Fibroblast of lung (primary cell): ENCODE measurements at places on chromosomes 4 and X. TPM values are rescaled to one million over a fixed set of nuclear protein-coding genes. Genes with fewer than 3 reads are reported as not detected.

Gene ETDA
- polyA plus RNA-seq = not detected in 2 replicates

Gene CLIC2
- 3.3 and 6.3 TPM in 2 replicates for polyA plus RNA-seq

Gene CCNI
- polyA plus RNA-seq = 214 and 216 TPM in 2 replicates

Gene CCDC120
- polyA plus RNA-seq = 0.52 and 0.55 TPM in 2 replicates

Gene BBS7
- 22.7 and 24.4 TPM in 2 replicates for polyA plus RNA-seq

Gene NLRP2B
- not detected in 2 replicates for polyA plus RNA-seq

Gene ARMCX1
- 46.7 and 53.0 TPM in 2 replicates for polyA plus RNA-seq

DNA sequence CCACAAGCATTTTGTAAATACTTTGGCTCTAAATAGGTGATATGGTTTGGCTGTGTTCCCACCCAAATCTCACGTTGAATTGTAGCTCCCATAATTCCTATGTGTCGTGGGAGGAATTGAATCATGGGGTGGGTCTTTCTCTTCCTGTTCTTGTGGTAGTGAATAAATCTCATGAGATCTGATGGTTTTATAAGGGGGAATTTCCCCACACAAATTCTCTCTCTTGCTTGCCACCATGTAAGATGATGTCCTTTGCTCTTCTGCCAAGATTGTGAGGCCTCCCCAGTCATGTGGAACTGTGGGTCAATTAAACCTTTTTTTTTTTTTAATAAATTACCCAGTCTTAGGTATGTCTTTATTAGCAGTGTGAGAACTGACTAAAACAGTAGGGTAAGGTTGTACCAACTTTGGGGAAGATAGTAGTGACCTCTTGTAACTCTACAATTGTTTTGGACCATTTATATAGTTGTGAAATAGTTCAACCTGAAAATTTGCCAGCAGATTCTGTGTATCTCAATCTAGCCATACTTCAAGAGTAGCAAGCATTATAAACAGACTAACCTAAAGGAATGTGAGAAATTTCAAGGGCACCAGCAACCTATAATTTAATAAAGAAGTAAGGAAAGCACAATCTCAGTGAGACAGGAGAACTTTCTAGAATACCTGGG, 727.8 kb downstream of the GRID2 start:
- peak; percentile 14 for DNase-seq

DNA sequence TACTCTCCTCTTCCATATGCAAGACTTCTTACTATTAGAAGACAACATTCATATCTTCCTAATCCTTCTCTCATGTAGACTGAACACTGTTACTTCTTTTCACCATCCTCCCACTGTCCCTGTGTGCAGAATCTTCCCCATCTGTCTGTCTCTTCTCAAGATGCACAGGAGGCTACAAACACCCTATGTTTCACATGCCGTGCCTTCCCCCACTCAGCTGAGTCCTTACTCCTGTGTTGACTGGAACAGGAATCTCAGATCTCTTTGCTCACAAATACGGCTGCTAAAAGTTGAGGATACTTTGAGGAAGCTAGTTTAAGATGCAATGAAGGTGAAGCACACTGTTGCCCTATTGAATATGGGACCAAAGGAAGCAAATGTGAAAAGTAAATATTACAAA, 168.5 kb upstream of the GPC4 start:
- DNase-seq = no peak

GRCh38 chr4:96833831-96834230, 993.9 kb downstream of the PDHA2 start:
- no peak for DNase-seq

- no peak for DNase-seq
These were observed 5.7 kb upstream of the RHOH start for GRCh38 chr4:40190880-40191815.

DNA sequence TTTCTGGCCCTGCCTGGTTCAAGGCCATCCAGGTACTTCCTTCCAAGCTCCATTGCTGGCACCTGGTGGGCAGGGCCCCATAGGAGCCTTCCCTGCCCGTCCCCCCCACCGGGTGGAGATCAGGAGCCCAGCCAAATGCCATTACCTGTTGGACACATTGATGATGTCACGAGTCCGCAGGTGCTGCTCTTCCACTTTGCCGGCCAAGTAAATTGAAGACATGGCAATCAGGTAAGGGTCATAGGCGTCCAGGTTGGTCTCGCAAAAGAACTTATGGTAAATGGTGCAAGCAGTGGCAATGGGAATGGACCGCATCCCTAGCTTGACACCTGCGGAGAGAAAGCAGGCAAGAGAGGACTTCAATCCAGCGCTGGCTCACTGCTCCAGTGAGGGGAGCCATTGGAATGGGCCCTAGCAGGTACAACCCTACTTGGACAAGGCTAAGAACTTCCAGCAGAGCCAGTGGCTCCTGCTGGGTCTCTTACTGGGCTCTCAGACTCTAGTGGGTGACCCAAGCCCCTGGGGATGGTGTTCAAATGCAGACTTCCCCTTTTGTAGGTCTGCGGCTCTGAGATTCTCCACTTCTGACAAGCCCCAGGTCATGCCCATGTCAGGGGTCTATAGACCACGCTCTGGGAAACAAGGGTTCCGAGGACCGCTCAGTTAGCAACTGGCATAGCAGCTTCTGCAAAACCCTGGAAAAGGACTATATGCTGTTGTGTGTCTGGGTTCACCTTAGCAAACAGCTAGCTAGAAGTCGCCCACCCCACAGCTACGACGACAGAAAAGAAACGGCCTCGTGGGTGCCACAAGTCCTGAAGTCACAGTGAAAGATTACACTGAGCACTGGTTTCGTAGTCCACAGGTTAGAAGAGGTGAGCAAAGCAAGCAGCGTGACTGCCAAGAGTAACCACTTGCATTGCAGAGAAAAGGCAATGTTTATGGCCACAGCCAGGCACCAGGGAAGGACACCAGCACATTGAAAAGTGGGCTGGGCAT, 2.8 kb downstream of the CCNQ start:
- no peak for DNase-seq

GRCh38 chr4:157121401-157121800, 45.5 kb downstream of the GLRB start:
- peak; percentile 56 for DNase-seq

GRCh38 chr4:113636438-113636818, 125.1 kb downstream of the CAMK2D start:
- DNase-seq = no peak

DNA sequence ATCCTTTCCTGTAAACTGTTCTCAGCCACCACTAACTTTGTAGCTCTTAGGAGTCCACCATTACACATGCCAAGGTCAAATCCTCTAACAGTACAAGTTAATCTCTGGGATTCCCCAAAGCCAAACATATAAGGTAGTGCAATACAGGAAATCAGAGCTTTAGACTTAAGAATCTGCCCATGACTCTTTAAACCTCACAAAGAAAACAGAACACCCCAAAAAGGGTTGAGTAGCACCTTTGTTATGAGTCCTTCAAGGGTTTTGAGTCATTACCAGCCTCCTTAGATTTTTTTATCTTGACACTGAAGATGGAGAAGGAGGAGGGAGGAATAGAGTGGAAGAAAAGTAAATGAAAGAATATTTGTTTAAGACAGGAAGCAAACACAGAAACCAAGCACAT, 243.9 kb upstream of the SPANXN1 start:
- DNase-seq = no peak

DNA sequence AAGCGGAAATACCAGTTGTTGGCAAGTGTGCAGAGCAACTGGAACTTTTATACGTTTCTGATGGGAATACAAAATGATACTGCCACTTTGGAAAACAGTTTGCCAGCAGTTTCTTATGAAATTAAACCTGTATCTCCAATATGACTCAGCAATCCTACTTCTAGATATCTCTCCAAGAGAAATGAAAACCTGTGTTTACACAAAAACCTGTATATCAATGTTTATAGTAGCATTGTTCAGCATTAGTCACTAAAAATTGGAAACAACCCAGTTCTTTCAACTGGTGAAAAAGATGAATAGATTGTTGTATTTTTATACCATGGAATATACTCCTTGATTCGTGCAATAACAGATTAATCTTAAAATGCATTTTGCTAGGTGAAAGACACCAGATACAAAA, 26.8 kb downstream of the ATP7A start:
- peak; percentile 72 for DNase-seq

DNA sequence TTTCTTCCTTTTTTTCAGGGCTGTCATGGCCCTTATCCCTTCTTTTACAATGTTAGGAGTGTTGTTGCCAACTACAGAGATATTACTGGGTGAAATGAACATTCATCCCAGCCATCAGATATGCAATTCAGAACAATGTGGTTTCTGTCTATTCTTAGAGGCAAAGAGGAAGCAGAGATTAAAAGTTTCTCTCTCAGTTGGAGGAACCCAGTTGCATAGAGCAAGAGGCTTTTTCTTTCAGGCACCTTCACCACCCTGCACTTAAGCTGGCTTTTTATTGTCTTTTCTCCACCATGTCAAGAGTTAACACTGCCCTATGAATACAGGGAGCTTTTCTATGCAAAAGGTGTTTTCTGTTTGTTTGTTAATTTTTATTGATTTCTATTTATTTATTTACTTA, 1559.6 kb upstream of the IGFBP7 start:
- DNase-seq = no peak

DNA sequence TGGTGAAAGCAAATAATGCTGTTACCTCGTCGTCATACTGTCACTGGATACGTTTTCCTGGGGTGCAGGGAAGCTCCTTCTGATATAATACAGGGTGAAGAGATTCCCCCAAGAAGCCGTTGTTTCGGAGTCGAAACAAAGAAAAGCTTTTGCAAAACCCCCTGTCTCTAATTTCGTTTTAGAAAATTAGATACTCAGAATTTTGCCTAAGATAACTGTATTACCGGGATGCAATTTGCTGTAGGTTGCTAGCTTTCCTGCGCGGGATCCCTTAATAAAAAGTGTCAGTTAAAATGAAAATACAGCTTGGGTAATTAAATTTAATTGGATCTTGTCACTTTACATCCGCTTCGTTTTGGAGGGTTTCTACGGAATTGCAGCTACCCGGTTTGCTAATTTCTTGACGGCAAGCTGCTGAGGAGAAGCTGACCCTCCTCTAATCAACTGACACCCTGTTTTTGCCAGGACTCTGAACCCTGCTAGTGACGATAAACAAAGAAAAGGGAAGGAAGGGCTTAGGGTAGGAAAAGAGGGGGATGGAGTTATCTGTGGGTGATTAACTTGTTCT, 174.6 kb downstream of the SHOX start:
- no peak for DNase-seq
